ENCODE measurements at places on chromosomes 6 and 20.

DNA sequence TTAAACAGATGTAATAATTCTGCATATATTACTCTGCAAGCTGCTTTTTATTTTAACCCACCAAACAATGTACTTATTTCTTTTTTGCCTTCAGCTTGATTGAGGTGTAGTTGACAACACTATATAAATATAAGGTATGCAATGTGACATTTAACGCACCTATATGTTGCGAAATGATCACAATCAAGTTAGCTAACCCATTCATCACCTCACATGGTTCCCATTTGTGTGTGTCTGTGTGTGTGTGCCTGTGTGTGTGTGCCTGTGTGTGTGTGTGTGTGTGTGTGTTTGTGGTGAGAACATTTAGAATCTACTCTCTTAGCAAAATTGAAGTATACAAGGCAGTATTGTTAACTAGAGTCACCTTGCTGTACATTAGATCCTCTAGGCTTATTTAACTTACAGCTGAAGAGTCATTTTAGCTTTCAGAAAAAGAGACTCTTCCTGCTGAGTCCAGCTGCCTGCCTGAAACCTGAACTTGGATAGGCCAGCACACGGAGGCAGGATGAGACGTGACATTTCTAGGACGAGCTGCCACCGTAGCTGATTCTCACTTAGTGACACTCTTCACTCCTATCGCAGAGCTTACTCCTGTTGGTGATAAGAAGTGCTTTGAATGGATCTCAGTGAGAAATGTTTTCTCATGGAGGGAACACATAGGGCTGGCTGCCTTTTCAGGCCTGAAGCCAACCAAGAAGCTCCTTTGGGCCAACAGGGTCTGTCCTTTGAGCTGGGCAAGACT, 126.5 kb upstream of the RIPOR2 start:
- DNase-seq, result no peak

DNA sequence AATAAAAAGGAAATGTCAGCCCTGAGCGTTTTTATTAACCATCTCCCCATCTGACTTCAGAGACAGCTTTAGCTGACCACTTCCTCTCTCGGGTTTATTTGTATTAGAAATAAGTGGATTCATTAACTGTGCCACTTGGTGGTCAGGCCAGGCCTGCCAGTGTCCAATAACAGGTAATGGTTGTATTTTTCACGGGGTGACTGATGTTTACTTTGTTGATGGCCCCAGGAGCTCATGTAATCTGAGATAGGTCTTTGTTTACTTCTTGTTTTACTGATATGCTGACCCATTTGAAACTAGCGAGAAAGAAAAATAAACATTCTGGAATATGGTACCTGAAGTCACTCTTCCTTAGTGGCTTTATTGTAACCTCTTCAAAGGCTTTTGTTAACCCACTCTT, 504.3 kb upstream of the SLC35B3 start:
- no peak for DNase-seq

DNA sequence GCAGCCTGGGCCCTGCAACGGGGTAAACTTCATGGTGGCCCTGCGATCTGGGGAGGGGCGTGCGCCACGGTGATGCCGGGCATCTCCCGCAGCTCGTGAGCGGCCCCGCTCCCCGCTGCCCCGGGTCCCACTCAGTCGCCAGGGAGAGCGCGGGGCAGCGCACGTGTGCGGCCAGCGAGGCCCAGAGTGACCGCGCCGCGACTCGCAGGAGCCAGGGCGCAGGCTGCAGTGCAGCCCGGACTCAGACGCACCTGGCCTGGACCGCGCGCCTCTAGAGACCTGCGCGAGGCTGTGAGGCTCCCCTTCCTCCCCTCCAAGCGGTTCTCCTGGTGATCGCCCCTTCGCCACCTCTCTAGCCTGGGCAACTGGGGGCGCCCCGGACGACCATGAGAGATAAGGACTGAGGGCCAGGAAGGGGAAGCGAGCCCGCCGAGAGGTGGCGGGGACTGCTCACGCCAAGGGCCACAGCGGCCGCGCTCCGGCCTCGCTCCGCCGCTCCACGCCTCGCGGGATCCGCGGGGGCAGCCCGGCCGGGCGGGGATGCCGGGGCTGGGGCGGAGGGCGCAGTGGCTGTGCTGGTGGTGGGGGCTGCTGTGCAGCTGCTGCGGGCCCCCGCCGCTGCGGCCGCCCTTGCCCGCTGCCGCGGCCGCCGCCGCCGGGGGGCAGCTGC, 652 bp downstream of the BMP6 start:
- no peak for DNase-seq

DNA sequence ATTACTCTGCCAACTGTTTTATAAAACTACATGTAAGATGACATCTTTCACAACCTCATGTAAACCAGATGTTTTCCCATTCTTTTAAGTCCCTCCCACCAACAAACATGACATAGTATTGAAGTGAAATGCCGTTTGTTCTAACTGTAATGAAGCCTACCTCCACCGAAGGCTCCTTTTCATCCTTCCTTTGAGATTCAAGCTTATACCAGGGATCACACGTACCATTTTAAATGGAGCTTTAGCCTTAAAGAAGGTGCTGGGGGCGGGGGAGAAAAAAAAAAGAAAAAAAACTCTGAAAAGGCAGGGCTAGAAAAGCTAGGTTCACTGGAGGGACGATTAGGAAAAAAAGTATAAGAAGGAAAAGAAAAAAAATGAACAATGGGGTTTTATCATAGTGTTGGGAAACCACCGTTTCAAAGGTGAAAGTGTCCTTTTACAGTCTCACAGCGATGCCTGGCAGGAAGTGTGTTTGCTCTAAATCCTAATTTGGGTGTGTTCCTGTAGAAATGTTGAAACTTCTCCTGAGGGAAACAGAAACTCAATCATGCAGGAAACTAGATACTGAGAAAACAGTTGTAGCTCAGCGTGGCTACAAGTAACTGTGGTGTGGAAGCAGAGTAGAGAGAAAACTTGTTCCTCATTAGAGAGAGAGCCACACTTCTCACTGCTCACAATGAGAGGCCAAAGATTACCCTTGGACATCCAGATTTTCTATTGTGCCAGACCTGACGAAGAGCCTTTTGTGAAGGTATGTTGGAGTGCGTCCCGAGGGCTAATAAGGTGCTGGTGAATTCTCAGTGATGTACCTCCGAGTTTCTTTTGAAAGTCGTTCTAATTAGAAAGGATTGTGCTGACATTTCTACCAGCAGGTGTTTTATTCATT, 37.6 kb upstream of the HINT3 start:
- DNase-seq, result peak; percentile 79

GRCh38 chr20:16671753-16672152, 58.1 kb upstream of the SNRPB2 start:
- DNase-seq, result no peak

- no peak for DNase-seq
Measured at GRCh38 chr6:11639376-11640235, 102.1 kb downstream of the TMEM170B start.

- no peak for DNase-seq
Measured at GRCh38 chr6:134925800-134926199, 24.1 kb downstream of the ALDH8A1 start.

DNA sequence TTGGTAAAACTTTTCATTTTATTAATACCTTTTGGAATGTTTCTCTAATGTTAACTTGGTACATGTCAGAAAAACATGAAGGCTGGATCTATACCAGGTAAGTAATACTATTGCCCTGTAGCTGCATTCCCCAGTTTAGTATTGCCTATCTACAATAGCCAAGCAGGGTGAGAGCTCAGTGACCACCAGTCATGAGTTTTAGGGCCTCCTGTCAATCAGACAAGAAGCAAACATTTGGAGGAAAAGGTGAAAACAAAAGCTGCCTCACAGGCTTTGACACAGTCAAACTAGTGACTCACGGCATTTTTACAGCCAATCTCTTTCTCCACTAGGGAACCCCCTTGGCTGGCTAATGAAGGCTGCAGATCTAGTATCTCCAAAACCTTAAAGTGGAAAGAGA, 9.5 kb upstream of the CDC5L start:
- no peak for DNase-seq

DNA sequence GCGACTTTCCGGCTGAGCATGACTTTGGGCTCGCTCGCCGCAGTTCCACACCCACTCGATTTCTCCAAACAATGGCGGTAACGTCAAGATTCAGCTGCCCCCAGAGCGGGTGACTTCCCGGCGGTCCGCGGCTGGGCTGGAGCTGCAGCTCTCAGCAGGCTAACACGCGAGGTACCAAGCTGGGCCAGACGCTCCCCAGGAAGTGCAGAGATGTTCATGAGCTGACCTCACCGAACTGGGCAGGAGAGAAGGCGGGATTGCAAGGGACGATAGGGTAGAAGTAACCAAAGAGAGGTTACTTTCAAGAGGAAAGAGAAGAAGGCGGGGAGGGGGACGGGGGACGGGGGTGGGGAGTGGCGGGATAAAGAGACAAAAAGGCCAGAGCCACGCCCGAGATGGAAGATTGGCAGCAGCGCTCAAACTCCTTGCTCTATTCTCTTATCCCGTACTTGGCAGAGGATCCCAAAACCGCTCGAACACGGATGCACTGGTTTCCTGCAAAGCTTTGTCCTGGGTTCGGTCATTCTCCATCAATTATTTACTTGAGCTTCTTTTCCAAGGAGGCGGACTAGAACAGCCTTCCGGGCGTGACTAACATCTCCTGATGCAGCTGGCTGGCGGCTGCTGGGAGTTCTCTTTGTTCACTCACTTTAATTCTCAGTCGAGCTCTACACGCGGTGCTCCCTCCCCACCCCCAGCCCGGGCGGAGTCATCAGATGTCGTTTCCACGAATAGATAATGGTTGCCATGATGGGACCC, at the start of gene MTCL3:
MTCL3 (minus strand) TSS at position 626 of the 759 bp plus-strand sequence.
- no peak for DNase-seq

DNA sequence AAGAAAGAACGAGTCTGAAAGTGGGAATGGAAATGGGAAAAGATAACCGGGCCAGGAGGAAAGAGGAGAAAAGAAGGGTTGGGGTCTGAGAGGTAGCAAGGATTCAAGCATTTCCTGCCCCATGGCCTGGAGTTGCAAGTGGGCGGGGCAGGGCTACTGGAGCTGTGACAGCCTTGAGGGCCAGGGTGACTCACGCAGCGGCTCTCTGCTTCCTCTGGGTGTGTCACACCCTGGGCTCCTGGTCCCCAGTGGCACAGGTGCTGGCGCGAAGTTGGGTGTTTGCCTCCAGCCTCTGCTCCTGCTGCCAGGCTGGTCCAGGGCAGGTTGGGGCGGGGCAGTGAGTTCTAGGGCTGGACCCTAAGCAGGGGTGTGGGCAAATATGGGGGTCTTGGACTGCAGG, 3.3 kb upstream of the ULBP3 start:
- DNase-seq, result no peak

- no peak for DNase-seq
Measured at GRCh38 chr6:163842467-163842866, 427.9 kb downstream of the QKI start.

- DNase-seq, result no peak
Measured at GRCh38 chr20:46171909-46172308, 53.8 kb downstream of the CD40 start.

- DNase-seq, result no peak
Measured at GRCh38 chr6:69936674-69937363, 70.5 kb downstream of the COL19A1 start.

GRCh38 chr6:21447987-21448386, 145.6 kb upstream of the SOX4 start:
- no peak for DNase-seq

- DNase-seq, result no peak
Measured at GRCh38 chr6:33909737-33910136, 105.9 kb upstream of the MLN start.

DNA sequence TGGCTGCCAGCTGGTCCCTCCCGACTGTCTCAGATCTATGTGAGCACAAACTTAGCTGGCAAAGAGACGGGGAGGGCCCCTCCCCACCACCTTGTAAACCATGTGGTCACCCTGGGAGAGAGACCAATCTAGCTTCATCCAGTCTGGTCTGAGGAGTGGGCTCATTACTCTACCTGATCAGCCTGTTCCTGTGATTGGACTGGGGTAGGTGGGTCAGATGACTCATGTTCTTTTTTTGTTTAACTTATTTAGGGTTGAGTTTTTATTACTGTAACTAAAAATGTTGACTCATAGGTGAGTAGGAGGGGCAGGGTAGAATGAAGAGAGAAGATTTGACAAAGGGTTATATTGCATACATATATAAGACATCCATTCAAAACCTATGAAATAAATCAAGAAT, 4.7 kb downstream of the GSTA4 start:
- DNase-seq, result no peak

Measured in SIG-M5 (cell line).